Breast epithelium (tissue), 4 donors: ENCODE measurements at places on chromosomes 5 and 9.

DNA sequence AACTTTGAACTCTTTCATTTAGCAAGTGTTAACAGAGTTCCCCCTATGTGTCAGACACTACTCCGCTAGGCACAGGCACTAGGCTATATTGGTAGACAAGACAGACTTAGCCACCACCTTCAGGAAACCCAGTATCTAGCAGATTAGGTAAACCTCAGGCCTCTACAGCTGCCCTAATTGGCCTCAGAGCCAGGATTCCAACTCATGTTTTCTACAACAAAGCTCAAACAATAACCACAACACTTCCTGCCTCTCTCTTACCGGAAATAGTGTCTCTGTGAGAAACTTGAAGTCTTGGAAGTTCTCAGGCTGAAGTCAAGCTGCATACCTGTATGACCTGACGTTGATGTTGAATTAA is 116.6 kb upstream of the SLC44A1 start:
- DNase-seq: no peak

DNA sequence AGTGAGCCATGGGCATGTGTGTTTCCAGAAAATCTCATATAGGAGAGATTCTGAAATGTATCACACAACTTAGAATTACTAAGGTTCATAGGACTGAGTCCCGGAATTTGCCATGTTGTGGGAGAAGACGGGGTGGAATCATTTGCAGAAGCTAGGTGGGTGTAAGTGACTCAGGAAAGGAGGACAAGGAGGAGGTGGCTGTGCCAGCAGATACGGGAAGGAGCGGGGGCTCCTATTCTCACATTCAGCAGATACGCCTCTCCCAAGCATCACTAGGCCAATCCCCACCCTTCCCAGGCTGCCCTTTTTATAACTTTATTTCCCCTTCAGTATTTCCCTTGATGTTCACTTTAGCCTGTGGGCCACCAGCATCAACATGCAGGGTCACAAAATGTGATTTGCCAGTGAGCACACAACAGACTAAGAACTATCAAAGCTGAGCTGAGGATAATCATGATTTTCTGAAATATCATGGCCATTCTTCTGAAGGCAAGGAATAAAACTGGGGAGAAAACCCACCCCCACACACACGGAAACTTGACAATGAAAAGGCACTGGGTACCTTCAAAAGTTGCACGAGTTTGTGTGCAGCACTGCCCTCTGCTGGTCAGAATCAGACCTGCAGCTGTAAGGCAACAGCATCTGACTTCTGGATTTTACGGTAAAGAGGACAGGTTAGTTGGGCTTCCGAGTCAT is 133.2 kb downstream of the MTX3 start:
- peak; percentile 36 for DNase-seq

- DNase-seq: no peak
Measured at GRCh38 chr5:51382521-51383130, 622 bp upstream of the ISL1 start.

DNA sequence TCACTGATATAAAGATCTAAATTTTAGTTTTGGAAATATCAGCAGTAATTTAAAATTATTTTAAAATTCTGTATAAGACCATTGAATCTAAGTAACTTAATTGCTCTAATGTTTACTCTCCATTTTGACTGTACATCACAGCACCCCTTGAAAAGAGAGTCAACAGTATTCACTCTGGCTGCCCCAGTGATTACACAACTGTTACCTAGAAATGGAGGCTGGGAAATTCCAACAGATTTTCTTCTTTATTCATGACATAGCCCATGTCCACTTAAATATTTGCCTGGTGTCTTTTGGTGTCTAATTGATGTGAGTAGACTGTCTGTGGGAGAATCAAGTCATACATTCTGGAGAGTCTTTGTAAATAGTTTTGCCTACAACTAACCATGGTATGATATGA is 301.8 kb upstream of the CDH6 start:
- no peak for DNase-seq

DNA sequence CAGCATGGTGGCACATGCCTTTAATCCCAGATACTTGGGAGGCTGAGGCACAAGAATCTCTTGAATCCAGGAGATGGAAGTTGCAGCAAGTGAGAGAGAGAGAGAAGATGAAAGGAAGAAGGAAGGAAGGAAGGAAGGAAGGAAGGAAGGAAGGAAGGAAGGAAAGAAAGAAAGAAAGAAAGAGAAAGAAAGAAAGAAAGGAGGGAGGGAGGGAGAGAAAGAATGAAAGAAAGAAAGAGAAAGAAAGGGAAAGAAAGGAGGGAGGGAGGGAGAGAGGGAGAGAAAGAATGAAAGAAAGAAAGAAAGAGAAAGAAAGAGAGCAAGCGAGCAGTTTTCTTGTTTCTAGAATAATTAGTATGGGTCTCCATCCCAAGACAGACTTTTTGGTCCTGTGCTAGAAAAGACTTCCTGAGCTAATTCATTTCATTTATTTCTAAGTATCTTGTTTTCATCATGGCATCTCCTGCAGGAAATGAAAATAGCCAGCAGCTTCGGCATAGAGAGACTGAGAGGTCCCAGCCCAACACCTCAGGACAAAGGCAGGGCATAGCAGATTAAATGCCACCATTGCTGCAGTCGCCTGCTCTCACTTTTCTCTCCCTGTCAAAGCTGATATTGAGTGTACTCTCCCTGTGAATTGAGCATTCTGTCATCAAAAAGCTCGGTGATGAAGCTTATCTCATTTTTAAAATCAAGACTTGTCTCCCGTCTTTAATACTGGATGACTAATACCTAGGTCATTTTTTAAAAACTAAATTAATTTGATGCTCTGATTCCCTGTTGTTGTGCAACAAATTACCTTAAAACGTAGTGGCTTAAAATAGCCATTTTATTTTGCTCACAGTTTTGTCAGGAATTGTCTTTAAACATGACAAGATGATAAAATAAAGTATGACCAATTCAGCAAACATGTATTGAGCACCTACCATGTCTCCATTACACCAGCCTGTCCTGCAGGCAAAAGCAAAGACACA is 91.8 kb upstream of the ADRA1B start:
- no peak for DNase-seq

- no peak for DNase-seq
Measured at GRCh38 chr5:92644266-92644886, 936.6 kb downstream of the NR2F1-AS1 start.

DNA sequence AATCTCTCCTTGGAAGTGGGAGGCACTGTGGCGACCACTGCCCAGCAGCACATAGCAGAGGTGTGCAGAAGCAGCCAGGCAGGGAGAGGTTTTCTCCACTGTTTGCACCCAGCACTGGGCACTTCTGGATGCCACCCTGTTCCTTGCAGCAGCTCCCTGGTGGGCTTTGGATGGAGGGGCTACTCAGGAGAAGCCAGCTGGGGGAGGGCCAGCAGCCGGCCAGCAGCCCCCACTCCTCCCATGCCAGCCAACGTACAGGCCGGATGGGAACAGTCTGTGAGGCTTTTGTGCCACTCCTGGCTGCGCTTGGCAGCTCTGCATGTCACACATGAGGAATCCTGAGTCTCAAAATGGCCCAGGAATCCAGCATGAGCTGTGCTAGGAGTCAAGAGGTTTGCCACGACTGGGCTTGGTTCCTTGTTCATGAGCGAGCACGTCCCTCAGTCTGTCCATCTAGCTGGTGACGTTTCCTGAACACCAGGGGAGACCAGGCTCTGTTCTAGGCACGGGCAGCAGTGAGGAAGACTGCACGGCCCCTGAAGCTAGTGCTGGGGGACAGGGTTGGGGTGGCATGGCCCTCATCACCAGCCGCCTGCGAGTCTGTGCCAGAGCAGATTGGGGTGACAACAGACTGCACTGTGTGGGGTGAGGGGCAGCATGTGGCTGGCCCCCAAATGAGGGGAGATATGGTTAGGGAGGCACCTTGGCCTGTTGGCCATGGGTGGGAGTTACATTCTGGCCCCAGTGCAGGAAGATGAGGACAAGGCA is 10.1 kb downstream of the PHF2 start:
- DNase-seq: no peak

DNA sequence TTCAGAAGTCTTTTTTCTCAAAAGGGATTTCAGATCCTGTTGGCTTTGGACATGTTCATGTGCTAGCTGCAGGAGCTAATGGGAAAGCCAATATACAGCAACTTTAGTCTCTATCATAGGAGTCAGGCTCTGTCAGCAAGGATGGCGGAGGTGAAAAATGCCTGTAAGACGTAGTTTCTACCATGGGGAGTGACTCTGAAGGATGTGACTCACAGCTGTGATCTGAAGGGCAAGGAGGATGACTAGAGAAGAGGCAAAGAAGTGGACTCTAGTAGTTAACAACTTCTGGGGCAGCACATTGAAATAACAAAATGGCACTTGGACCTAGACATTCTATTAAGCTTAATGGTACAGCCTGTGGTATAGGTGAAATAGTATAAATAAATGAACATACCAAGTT is 3.1 kb upstream of the NDUFS4 start:
- DNase-seq: no peak

GRCh38 chr9:3200331-3200774 is 325.4 kb downstream of the RFX3 start:
- DNase-seq: no peak

DNA sequence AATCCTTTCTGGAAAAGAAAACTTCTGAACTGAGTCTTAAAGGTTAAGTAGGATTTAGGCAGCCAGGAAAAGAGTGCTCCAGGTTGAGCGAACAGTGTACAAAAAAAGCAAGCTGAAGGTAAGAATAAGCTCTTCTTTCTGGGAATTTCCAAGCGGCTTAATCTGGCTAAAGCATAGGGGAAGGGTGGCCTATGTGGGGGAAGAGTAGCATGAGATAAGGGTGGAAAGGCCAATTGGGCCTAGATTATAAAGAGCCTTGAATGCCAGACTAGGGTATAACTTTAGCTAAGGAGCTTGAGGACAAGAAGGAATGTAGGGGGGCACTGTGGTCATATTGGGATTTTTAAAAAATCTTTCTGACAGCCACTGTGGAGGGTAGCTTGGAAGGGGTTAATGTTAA is 37.3 kb upstream of the NR5A1 start:
- DNase-seq: no peak

DNA sequence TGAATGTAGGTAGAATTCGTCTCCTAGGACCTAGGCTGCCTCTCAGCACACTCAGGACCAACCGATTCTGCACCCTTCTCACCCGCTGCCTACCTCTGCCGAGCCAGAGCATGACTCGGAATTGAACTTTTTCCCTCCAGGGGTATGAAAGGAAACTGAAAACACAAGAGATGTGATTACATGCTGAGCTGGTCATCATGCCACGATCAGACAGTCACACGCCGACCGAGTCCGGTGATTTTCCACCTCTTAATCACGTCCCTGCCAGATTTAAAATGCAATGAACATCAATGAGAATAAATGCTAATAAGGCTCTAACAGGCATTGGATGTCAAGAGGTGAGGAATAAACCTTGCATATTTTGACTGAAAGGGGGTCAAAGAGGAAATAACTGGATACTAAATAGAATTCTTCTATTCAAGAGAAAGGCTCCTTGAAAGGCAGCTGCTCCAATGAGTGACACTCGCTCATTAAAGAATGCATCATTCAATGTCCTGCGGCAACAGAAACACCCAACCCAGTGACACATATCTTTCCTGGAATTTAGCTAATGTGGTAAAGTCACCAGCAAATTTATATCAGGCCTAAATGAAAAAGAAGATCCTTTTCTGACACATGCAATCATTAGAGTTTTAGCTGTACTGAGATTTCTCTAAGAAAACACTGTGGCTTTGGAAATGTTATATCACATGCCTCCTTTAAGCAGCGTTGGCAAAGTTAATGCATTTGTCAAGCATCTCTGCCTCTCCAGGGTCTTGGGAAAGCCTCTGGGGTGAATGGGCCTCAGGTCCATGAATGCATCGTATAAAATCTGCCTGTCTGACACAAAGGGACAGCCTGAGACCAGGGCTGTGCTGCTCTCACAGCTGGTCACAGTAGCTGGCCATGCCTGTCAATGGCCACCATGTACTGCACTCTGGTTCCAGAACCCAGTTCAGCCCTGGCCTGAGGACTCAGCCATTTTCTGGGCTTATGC is 128.7 kb downstream of the SPOCK1 start:
- no peak for DNase-seq

DNA sequence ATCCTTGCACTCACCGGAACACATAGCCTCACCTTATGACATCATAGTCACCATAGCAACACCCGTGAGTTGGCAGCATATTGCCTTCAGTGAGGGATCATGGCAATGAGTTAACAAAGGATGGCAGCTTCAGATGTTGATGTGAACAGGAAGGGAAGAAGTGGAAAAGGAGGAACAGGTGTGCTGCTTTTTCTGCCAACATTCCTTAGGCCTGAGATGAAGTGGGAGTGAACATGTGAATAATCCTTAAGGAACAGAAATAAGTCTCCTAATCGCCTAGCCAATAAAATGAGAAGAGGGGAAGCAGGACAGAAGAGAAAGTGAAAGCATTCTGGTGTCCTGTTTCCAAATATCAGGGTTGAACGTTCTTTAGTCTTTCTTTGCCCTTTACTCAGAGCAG is 360.0 kb downstream of the BRINP1 start:
- no peak for DNase-seq

DNA sequence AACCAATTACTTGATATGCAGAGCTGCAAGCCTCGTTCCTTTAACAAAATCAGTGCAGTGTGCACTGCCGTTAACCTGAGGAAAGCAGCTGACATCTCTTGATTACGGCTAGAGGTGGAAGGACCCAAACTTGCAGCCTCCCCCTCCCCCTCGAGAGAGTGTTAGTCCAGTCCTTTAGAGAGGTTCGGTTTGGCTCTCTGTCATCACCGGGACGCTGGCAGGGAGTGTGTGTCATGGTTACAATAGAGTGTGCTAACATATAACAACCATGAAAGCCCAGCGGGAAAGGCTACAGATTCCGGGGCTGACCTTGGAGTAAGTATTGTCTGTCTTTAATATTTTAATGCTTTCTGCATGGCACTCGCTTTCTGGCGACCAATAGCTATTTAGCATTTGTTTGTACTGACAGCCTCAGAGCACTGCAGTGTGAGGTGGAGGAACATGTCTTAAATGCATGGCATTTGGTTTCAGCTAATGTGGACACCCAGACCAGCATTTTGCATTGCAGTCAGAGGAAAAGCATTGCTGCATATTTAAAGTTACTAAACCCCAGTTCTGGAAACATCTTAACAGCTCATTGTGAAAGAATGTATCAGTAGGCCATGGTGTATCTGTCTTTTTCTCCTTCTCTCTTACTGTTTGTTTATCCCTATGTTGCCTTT is 237.5 kb downstream of the CD180 start:
- DNase-seq: no peak

DNA sequence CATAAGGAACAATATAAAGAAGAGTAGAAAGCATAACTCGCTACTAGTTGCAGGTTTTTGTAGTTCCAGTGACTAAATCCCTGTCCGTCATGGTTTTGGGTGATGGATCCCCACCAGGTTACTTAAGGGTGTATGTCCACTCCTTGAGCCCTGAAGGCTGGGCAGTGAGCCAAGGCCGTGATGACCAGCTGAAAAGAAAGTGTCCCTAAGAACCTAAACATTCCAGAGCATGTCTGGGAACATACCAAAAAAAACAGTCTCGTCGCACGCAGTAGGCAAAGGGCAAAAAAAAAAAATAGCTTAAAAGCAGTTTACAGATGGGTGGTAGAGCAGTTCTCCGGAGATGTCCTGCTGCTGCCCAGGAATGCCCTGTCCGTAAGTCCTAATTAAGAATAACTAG is 21.4 kb upstream of the SNAPC3 start:
- DNase-seq: no peak

DNA sequence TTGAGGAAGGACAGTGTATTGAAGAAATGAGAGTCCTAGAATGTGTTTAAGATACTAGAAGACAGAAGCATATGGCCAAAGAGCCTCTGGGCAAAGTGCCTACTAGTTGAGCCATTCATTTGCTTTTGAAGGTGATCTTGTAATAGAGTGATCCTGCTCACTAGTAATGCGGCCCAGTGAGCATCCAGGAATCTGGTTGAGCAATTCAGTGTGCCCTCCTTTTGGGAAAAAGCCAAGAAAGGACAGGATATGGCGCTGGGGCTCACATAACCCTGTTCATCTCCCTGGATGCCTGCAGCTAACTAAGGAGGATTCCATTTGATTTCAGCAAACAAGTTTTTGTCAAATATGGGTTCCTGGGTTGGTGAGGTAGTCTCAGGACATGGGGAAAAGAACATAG is 16.3 kb downstream of the ADAM19 start:
- no peak for DNase-seq
